ENCODE measurements at places on chromosomes 7 and 10.

DNA sequence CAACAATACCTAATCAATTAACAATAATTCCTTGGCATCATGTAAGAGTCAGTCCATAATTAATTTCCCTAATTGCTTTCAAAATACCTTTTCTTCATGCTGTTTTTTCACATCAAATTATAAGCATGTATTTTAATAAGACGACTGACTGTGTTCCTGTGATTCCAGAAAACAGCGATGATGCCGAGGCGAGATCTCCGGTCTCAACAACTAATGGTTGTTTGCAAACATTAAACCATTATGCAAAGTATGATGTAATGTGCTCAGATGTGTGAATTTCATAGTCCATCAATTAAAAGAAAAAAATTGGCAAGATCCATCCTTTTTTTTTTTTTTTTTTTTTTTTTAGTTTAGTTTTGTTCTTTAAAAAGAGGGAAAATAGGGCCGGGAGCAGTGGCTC lies 44.5 kb upstream of the PIP4K2A start:
- DNase-seq: no peak

DNA sequence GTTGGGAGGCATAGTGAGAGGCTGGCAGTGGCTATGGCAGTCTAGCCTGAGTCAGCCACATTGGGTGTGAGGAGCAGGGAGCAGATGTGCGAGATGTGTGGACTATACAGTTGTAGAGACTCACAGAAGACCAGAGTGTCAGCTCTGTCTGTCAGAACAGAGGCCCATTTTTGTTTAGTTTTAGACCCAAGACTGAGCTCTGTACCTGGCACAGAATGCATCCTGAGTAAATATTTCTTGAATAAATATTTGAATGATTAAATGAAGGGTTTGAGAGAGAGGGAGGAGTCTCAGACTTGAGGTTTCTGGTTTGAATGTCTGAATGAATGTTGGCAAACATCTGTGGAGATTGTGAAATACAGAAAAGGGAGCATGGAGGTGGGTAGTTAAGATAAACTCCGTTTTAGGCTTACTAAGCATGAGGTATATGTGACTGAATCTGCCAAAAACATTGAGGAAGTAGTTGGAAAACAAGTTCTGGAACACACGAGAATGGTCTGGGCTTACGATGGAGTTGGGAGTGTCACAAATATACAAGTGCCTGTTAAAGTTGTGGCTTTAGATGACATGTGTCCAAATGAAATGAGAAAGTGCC lies 3.6 kb downstream of the SEC23IP start:
- DNase-seq: no peak

- peak; percentile 54 for DNase-seq
These were observed 842 bp downstream of the ZNF22 start for GRCh38 chr10:45001381-45002148.

- no peak for DNase-seq
These were observed 203.3 kb upstream of the ZMIZ1 start for GRCh38 chr10:78865538-78865875.

DNA sequence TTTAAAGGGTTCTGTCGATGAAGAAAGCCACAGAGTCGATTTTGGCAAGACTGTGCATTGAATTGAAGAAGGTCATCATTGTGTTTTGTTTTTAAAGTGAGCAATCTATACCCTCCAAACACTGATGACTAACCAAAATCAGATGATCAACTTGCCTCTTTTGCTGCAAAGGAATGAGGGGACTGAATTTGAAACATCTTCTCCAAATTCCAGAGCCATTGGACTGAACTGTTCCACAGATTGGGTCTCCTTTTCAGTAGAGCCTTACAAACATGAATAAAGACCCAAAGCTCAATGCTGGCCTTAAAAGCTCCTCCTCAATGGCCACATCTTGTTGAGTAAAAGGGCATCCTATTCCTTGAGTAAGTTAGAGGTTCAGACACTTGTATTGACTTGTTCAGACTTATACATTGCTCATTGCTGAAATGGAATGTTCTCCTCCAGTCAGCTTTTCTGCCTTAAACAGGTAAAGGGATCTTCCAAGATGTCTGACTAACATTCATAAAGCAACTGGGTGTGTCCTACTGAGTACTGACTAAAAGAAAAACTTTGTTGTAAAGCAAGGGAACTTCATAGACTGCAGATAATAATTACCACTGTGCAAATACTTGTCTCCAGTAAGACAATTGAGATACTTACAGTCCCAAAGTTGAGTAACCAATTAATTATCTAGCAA lies 630.6 kb downstream of the KCNMA1 start:
- no peak for DNase-seq

DNA sequence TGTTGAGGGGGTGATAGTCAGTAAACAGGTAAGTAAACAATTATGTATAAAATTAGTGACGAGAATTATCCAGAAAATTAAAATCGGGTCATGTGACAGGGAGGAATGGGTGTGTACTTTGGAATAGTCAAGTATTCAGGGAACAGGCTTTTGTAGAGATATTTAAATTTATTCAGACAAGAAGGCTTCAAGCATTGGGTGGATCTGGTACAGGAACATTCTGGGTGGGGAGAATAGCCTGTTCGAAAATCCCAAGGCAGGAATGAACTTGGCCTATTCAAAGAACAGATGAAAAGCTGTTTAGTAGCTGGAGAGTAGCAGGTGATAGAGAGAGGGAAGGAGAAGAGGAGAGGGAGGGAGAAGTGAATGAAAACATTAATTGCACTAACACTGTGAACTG lies 448.9 kb upstream of the FZD8 start:
- no peak for DNase-seq

DNA sequence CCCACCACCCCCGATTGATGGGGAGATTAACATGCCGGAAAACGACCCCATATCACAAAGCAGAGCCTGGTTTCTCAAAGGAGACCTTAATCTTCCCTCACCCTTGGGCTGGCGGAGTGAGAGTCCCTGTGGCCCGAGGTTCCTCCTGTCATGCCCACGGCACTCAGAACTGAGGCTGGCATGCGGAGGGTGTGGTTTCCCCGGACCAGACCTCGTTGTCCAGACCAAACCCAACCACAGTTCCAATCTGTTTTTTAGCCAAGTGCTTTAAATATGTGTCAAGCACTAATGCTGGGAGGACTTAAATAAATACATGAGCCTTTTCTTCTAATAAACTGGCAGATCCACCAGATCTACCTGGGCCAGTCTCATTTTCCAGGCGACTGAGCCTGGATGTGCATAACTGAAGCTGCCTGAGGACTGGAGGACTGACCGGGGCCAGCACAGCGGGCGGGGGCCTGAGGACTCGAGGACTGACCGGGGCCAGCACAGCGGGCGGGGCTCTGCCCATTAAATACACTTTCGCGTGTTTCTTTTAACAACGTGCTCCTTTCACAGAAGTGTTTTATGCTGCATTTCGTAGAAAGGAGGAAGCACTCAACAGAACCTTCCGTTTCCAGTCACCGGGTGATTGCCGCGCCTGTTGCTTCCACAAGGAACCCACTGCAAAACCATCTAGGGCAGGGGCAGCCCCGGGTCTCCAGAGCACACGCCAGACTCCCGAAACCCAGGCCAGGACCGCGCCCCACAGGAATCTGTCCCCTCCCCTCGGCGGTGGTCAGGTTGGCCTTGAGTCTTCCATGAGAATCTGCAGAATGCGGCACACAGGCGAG lies 334.6 kb downstream of the PTPRN2 start:
- no peak for DNase-seq

GRCh38 chr7:14760730-14761478 lies 141.6 kb downstream of the DGKB start:
- DNase-seq: no peak

- no peak for DNase-seq
These were observed 8.2 kb downstream of the JCAD start for GRCh38 chr10:30051220-30051619.

- DNase-seq: no peak
These were observed 40.5 kb downstream of the ANLN start for GRCh38 chr7:36430186-36430585.

- DNase-seq: peak; percentile 85
These were observed 32.1 kb downstream of the JCAD start for GRCh38 chr10:30027057-30028005.

DNA sequence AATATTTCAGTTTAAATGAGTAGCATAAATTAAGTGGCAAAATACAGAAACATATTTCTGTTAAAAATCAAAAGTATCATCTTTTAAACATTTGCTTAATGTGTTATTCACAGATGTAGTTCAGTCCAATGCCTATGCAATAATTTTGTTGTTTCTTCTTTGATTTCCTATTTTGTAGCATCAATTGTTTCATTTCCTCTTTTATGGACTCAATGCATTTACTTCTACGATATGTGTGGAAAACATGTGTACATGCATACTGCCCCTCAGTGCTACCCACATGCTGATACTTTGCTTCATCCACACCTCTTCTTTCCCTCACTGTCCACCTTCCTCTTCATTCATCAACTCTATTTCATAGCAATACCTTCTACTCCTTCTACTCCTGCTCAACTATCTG lies 108.1 kb downstream of the PTN start:
- DNase-seq: no peak

DNA sequence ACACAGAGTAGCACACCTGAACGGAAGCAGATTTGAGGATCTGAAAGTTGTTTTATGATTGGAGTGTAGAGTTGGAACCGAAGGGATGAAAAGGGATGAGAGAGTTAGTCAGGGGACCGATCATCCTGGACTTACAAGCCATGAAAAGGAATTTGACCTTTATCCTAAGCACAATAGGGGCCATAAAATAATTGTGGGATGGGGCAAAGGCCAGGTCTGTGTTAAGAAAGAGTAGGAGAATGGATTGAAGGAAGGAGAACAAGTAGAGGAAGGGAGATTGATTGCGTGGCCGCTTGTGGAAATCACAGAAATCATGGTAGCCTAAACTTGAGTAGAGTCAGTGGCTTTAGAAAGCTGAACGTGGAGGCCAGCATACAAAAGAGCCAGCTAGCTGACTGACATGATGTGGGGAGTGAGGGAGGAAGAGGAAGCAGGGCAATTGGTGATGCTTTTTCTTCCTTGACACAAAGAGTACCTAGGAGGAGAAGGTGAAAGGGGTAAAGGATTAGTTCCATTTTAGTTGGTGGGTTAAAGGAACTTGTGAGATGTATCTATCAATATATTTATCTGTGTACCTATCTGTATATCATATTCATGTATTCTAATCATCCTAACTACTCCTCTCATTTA lies 67.1 kb upstream of the RPA3 start:
- DNase-seq: no peak

DNA sequence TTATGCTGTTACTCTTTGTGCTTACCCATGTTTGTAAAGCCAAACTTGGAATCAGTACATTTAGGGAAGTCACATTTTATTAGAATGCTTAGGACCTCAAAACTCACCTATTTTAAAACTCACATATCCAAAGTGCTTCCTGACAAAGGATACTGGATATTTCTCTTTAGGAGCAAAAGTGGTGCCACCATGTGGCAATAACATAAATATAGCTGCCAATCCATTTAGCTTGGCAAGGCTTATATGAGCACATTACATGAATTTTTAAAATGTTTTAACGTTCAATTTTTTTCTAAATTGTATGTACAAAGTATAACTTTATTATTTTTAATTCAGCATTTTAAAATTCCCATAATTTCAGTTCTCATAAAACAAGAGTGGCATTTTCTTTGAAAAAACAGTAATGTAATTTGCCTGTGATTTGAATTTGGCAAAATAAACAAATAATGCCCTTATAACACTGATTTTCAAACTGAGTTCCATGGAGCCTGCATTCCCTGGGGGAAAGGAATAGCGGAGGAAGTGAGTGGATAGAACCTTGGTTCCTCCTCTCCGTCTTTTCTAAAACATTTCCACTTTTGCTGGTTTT lies 75.4 kb downstream of the HDAC9 start:
- no peak for DNase-seq

GRCh38 chr10:103127241-103127640 lies 65.8 kb downstream of the NT5C2 start:
- DNase-seq: no peak

- DNase-seq: no peak
These were observed 194.3 kb downstream of the ELFN1 start for GRCh38 chr7:1864161-1864940.

- peak; percentile 67 for DNase-seq
These were observed 1041.8 kb downstream of the GATA3 start for GRCh38 chr10:9096288-9096687.

GRCh38 chr7:143126146-143126545 lies 5.7 kb upstream of the PIP start:
- DNase-seq: no peak

DNA sequence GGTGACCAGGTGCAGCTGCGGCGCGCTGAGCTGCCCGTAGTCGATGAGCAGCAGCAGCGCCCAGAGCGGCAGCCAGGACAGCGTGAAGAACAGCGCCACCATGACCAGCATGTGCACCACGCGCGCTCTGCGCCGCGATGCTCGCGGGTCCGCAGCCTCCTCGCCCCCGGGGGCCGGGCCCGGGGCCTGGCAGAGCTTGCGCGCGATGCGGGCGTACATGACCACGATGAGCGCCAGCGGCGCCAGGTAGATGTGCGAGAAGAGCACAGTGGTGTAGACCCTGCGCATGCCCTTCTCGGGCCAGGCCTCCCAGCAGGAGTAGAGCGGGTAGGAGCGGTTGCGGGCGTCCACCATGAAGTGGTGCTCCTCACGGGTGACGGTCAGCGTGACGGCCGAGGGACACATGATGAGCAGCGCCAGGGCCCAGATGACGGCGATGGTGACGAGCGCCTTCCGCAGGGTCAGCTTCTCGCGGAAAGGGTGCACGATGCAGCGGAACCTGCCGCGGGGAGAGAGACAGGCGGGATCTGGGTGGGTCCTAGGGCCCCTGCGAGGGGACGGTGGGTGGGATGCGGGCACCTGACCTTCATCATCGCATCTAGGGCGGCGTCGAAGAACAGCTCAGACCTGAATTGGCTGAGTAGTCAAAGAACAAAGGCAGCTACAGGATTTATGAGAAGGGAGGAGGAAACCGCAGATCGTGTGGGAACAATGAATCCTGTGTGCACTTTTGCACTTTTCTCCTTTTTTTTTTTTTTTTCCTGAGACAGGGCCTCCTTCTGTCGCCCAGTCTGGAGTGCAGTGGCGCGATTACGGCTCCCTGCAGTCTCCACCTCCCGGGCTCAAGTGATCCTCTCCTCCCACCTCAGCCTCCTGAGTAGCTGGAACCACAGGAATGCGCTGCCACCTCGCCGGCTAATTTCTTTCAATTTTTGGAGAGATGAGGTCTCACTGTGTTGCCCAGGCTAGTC lies 22.4 kb upstream of the PPA1 start:
- peak; percentile 46 for DNase-seq

DNA sequence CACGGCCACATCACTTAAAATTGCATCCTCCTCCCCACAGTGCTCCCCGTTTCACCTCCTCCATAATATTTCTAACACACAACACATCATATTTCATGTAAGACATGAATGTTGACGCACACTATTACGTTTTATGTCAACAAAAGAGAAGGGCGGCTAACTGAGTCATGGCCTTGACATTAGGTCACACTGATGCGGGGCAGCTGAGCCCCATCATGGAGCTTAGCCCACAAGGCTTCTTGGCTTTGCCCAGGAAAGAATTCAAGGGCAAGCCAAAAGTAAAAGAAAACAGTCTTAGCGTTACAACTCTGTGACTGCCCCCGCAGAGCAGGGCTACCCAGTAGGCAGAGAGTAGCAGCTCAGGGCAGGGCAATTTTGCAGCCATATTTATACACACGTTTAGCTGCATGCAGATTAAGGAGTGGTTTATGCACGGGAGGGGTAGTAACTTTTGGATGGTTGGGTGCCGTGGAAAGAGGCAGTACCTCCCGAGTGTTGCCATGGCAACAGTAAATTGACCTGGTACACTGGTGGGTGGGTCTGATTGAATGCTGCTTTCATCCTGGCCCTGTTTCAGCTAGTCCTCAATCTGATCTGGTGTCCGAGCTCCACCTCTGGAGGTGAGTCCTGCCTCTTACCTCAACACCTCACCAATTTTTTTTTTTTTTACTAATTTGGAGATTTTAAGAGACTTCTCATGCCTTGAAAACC lies 156.2 kb upstream of the FRMD4A start:
- DNase-seq: no peak

Data from CD4-positive, alpha-beta T cell treated with Interferon gamma for 1 hour (primary cell).